AG09309 (cell line): ENCODE measurements at places on chromosomes 1 and 21.

DNA sequence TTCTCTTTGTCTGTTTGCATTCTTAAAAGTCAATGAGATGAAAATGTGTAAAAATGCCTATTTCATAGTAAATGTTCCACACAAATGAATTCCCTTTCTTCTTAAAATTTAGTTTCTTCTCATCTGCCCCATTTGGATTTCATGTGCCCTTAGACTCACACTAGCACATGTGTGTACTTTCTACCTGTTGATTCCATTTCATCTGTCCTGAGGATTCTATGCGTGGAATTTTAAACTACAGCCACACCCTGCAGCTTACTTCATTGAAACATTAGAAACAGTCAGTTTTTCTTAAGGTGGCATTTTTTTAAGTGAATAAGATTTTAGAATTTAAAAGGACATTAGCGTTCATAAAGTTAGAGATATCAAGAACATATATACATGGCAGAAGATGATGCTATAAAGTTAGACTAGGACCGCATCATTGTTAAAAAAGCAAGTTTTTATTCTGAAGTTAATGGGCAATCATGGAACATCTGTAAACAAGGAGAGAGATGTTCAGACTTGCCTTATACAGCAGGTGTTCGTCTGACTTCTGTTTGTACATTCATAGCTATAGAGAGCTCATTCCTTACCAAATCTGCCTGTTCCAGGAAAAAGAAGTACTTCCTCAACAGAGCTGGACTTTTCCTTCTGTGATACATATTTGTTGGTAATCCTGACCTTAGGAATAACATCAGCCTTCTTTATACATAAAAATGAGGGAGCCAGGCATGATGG lies 3.9 kb upstream of the TUT4 start:
- DNase-seq = no peak

- no peak for DNase-seq
Observed at GRCh38 chr1:81619156-81619555, 181.6 kb upstream of the ADGRL2 start.

DNA sequence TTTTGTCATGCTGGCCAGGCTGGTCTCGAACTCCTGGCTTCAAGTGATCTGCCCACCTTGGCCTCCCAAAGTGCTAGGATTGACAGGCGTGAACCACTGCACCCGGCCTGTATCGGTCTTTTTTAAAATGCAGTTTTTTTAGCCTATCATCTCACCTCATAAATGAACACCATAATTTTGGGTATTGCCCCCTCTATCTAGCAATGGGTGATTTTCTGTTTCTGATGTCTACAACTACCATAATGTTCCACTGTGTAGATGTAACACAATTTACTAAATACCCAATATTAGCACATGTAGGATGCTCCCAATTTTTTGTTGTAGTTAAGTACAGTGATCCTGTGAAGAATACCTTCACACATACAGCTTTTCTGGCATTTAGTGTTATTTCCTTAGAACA lies 2.0 kb upstream of the CAMTA1 start:
- DNase-seq = no peak

GRCh38 chr1:11929849-11930248 lies 3.6 kb upstream of the KIAA2013 start:
- no peak for DNase-seq

DNA sequence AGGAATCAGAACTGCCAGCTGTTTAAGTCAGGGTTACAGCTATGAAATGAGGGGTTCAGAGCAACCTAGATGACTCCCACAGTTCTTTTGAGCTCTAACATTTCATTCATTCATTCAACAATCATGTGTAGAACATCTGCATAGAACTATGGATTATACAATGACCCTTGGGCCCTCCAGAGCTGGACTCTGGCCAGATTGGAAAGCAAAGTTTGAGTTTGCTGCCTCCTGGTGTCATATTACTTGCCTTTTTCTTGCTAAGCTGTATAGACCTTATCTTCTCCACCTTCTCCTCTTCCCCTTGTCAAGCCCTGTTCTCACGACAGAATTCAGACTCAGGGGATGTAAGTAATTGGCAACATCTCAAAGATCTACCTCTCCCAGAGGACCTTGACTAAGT lies 4.0 kb downstream of the CASQ2 start:
- no peak for DNase-seq

DNA sequence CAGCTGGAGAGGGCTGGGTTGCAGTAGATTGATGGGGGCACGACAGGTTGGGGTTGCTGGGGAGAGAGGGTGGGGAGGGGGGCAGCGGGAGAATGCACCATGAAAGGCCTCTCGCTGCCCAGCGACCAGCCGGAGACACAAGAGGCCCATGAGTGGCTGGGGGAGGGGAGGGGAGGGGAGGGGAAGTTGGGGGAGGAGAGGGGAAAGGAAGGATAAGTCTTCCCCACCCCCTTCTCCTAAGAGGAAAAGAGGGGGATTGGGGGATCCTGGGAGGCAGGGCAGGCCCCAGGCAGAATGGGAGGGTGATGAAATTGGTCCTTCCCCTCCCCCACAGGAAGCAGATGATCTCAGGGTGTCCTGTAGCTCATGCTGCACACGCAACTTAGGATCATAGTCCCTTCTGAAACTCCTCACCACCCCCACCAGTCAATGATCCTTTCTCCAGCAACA lies 45.7 kb downstream of the PAX7 start:
- DNase-seq = no peak

GRCh38 chr1:157183870-157184269 lies 45.7 kb upstream of the ETV3 start:
- no peak for DNase-seq

DNA sequence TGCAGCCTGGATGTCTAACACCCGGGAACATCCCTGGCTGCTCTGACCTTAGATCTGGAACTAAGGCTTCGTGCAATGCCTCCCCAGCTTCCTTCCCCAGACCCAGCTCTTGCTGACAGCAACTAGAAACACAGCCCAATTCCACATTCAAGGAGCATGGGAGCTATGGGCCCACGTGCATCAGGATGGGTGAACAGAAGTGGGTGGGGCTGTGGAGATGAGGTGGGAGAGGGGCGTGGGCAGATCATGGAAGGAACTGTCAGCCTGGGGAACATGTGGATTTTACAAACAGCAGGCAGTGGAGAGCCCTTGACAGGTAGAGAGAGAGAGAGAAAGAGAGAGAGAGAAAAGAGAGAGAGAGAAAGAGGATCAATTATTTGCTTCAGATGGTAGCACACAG lies 231.6 kb downstream of the MATN1 start:
- DNase-seq = no peak

DNA sequence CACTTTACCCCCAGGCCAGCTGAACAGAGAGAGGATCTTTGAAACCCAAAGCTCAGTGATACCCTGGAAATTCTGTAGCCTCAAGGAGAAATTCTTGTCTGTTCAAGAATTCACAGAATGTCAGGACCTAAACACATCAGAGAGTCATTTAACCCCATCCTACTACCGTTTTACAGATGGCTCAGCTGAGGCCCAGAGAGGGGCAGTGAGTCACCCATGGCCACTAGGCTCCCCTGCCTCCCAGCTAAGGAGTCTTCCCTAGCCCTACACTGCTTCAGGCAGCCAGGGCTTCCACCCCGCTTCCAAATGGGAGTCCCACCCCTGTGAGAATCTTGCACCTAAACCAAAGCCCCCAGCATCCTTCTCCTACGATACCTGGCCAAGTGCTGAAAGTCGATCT lies 28.3 kb downstream of the VWA5B1 start:
- DNase-seq = no peak

DNA sequence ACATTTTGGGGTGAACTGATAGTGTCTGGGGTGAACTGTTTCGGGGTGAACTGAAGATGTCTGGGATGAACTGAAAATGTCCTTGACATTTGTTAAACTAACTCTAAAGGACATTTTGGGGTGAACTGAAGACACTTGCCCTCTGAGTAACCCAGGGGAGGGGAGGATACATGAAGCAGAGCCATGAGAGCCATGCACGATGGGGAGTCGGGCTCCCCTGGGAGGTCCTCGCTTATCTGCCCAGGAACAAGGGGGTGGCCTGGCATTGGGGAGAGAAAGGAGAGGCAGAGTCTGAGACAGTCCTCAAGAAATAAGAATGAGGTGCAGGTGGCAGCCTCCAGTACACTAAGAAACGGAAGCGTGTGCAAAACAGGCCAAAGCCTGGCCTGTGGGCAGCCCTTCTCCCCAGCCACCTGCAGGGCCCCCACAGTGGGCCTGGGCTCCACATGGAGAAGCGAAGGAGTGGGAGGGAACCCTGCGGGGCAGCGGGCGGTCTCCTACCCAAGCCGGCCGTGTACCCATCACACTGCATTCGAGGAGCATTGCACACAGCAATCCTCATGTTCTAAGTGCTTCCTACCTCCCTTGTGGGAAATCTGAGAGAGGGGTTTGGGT lies 24.2 kb downstream of the RSPH1 start:
- DNase-seq = no peak

DNA sequence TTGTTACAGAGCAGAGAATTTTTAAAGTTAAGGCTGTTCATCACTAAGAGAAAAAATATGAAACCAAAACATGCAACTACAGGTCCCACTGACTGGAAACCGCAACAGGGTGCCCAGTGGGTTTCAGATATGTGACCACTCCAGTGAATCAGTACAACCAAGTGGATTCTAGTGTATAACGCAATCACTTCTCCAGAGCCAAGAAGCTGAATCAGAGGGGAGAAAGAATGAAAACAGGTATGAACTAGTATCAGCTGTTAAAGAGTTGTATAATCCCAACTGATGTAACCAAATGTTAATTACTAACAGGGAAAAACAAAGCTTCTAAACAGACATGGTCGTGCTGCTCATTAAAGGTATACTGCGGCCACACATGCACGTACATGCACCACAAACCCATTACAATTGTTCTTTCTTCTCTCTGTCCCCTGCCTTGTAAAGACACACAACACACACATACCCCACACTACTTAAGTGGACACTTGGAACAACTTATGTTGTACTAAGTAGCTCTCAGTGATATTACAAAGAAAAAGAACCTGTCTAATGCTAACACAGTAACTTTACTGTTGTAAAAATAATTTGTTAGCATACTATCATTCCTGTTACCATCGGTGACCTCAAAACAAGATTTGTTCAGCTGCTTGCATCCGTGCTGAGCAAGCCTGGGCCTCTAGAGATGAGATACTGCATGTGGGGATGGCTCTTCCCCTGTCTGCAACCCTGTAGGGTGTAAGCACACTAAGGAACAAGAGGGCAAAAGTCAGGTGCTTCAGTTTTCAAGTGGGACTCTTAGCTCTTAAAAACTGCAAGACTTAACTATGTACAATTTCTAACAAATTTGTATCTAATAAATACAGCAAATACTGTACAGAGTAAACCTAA lies 74.2 kb downstream of the PTPN14 start:
- peak; percentile 97 for DNase-seq

DNA sequence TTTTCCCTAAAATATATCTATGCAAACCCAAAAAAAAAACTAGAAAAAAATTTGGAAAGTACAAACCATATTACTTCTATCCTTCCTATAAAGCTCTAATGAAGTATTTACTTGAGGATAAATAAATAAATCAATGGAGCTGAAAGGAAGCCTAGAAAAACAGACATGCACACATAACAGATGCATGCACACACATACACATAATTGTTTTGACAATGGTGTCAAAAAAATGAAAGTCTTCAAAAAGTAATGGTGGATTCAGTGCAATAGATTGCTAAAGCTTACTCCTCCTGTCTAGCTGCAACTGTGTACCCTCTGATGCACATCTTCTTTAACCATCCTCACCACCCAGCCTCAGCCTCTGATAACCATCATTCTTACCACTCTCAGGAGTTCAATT lies 521.9 kb upstream of the RGS18 start:
- DNase-seq = no peak

- DNase-seq = no peak
Observed at GRCh38 chr21:42601656-42602055, 51.8 kb upstream of the PDE9A start.

GRCh38 chr21:28298251-28298672 lies 694.4 kb downstream of the LTN1 start:
- DNase-seq = no peak

GRCh38 chr1:92711473-92712165 lies 73.3 kb downstream of the EVI5 start:
- DNase-seq = no peak

DNA sequence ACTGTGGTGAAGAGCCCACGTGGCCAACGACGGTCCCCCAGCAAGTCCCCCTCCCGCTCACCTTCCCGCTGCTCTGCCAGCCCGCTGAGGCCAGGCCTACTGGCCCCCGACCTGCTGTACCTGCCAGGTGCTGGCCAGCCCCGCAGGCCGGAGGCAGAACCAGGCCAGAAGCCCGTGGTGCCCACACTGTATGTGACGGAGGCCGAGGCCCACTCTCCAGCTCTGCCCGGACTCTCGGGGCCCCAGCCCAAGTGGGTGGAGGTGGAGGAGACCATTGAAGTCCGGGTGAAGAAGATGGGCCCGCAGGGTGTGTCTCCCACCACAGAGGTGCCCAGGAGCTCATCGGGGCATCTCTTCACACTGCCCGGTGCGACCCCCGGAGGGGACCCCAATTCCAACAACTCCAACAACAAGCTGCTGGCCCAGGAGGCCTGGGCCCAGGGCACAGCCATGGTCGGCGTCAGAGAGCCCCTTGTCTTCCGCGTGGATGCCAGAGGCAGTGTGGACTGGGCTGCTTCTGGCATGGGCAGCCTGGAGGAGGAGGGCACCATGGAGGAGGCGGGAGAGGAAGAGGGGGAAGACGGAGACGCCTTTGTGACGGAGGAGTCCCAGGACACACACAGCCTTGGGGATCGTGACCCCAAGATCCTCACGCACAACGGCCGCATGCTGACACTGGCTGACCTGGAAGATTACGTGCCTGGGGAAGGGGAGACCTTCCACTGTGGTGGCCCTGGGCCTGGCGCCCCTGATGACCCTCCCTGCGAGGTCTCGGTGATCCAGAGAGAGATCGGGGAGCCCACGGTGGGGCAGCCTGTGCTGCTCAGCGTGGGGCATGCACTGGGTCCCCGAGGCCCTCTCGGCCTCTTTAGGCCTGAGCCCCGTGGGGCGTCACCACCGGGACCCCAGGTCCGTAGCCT lies 46.8 kb downstream of the TRIM11 start:
- no peak for DNase-seq

GRCh38 chr1:156941675-156942074 lies 21.2 kb downstream of the LRRC71 start:
- DNase-seq = no peak

DNA sequence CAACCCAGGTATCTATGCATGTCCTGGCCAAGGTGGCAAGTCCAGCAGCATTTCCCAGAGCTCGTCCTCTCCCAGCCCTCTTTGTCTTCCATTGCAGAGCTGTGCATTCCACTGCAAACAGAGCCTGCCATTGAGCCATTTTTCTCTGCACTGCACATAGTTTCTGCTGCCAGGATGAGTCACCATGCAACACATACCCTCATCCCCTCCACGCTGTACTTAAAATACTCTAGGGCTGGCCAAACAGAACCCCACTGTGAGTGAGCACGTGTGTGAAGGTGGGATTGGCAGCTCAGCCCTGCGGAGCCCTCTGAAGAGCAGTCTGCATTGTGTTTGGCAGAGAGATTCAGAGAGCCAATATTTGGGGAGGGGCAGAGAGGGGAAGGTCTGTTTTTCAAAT lies 3.9 kb upstream of the ATP1B1 start:
- no peak for DNase-seq

DNA sequence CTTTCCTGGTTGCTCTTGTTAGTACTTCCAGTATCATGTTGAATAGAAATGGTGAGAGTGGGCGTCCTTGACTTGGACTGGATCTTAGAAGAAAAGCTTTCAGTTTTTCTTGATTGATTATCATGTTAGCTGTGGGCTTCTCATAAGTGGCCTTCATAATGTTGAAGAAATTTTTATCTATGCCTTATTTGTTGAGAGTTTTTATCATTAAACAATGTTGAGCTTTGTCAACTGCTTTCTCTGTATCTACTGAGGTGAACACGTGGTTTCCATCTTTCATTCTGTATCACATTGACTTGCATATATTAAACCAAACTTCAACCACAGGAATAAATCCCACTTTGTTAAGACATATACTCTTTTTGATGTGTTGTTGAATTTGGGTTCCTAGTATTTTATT lies 29.4 kb downstream of the PRKAB2 start:
- DNase-seq = no peak
